ENCODE measurements at places on chromosomes 3 and 15.
A peak's percentile ranks its signal among the peaks of the same experiment; 100 is the strongest.

DNA sequence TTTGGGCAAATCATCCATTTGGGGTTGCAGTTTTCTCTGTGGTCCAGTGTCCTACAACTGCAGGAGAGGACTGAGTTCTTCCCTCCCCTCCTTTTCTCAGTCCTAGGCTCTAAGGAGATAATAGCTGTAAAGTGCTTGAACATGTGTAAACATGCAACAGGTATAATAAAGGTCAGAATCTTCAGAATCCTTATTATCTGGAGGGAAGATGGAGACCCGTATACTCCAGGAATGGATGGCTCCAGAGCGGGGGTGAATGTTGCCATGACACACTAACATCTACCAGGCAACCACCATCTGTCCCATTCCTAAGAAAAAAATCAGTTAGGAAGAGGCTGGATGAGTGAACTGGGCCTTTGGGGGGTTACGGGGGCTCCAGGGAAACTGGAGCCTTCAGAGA lies 39.7 kb upstream of the GLCE start:
- no peak for DNase-seq

DNA sequence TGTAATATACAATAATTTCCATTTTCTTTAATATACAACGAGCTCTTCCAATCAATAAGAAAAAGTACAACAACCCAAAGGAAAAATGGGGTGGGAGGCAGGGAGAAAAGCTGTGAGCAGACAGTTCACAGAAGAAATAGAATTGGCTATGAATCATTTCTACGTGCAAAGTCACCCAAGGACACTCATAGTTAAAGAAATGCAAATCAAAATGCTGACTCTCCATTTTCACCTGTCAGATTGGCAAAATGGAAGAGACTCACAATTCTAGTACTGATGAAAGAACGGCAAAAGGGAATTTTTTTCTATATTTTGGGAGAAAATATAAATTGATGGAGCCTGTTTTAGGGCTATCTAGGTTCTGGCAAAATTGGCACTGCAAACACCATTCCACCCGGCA lies 116.3 kb upstream of the MEF2A start:
- DNase-seq, result no peak

DNA sequence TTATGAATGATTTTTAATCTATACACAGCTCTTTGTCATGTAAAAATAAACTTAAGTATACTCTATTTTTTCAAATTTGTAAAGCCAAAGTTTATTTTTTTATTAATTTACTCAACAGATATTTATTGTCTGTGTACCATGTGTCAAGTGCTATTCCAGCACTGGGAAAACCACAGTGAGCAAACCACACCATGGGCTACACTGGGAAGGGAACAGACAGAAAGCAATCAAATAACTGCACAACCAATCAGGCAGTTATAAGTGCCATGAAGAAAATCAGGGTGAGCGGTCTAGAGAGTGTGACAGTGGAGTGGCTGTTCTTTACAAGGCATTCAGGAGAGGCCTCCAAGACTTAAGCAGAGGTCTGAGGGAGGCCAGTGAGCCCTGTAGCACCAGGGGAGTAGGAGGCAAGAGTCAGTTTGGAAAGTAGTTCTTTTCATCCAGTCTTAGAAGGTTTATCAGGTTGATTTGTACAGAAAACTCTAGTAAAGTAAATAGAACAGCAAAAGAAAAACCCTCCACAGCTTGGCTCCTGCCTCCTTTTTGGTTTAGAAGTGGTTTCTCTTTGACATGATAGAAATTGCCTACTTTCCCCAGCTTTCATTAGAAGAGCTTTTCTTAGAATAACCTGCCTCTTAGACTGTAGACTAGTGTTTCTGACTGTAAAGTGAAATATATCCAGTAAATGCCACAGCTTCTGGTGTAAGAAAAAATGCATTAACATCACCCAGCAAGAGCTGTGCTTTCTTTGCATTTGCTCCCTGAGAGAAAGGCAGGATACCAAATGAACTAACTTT lies 13.7 kb downstream of the EIF2AK4 start:
- DNase-seq, result no peak

GRCh38 chr3:41482134-41482533 lies 282.8 kb downstream of the CTNNB1 start:
- no peak for DNase-seq

GRCh38 chr3:4581124-4581424 lies 87.9 kb downstream of the ITPR1 start:
- no peak for DNase-seq

DNA sequence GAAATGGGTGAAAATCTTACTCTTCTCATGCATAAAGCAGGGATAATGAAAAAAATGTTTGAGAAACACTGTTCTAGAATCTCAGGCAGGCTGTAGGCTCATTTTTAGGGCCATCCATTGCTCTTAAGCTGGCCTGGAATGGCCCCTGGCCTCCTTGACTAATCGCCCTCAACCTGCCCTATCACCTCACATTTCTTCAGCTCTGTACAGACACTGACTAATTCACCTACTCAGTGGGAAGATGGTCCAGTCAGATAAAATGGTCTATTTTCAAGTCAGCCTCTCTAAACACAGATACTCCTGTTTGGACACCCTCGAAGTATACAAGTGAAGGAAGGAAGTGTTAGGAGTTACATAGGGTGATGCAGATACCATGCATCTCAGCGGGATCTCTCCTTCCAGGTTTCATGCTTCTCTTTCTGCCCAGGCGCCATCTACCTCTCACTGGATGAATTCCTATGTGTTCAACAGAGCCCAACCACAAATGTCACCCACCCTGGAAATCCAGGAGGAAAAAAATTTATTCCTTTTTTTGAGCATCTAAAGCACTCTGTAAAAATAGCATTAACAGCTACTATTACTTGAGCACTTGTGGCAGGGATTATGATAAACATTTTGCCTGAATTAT lies 12.1 kb downstream of the FMN1 start:
- DNase-seq, result no peak

DNA sequence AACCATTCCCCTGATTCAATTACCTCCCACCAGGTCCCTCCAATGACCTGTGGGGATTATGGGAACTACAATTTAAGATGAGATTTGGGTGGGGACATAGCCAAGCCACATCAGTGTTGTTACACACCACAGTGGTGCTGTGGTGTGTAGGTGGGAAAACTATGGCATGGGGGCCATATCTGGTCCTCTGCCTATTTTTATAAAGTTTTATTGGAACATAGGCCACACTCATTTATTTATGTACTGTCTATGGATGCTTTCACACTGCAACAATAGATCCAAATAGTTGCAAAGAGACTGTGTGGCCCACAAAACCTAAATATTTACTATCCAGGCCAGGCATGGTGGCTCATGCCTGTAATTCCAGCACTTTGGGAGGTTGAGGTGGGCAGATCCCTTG lies 46.4 kb downstream of the FLNB start:
- DNase-seq, result no peak

DNA sequence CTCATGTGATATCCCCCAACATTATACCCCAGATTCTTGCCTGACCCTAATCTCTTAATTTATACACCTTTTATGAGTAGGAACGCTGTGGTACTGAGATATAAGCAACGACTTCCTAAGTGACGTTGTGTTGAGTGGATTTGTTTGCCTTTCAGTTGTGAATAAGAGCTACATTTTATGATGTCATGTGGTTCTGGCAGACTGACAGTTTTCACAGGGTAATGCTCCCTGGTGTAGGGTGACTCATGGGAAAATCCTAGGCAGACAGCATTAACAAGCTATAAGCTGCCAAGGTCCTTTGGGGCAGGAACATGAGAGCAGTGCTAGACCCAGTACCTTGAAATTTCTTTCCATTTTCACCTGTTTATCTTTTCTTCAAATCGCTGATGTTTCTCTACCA lies 11.2 kb downstream of the C3orf52 start:
- no peak for DNase-seq

- DNase-seq, result peak; percentile 55
Observed at GRCh38 chr15:98647774-98648653, at the start of gene IGF1R. TSS of gene IGF1R (plus strand) at chr15:98648539. CDS start at chr15:98649582, 1,043 bp downstream.

GRCh38 chr15:36361351-36361870 lies 218.0 kb upstream of the CDIN1 start:
- no peak for DNase-seq

DNA sequence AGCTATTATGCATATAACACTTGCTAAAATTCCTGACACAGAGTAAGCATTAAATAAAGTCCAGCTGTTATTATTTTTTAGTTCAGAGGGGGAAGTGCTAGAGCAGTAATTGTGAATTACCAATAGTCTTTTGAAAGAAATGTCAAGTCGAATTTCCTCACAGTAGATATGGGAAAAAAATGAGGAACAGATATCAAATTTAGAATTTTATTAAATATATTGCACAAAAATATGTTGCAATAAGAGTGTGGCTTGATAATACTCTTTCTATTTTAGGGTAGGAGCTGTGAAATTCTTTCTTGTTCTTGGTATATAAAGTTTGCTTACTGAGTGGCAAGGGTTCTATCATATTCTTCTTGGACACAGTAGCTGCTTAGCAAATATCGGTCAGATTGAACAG lies 181.3 kb downstream of the NFKBIZ start:
- DNase-seq, result no peak

DNA sequence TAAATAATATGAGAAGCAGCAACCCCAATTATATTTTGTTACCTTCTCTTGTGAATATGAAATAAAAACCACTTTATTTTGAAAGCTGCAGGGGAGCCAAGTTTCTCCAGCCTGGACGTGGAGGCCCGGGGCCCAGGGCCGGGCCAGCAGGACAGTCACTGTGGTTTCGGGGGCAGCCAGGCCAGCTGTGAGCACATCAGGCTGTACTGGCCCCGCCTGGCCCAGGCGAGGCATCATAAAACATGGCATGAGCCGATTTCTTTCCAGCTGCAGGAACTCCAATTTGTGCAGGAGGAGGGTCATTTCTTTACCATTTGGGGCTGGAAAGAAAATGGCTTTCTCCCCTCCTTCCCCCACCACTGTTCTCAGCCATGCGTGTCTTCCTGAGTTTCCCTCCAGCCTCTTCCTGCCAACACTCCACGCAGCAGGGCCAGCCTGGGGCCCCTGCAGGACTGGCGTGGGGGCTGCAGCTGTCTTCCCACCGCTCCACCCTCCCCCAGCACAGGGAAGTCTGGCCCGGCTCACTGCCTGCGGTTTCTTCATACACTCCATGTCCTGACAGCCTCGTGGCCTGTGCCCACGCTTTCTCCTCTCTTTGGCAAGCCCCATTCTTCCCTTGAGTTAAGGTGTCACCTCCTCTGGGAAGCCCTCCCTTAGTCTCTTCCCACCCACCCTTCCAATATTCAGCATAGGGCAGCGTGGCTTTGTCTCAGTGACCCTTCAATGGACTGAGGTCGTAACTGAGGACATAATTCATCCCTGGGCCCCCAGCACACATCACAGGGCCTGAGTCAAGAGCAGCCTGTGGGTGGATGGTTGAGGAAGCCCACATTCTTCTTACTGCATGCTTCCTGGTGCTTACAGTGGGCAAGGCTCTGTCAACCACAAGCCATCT lies 135.8 kb downstream of the CHSY1 start:
- no peak for DNase-seq

GRCh38 chr3:6079011-6079410 lies 781.9 kb upstream of the GRM7 start:
- no peak for DNase-seq

DNA sequence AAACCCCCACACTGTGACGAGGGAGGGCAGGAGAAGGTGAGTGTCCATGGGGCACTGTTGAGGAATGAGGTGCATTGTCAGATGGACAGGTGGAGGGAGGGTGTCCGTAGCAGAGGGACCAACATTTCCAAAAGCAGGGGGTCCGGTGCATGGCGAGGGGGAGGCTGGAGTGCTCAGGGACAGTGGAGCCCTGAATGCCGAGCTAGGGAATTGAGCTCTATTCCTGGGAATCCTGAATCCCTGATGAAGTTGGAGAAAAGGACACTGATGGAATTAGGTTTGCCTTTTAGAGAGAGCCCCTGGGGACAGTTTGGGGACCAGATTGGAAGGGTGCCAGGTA lies 7.9 kb upstream of the ANPEP start:
- DNase-seq, result no peak

- no peak for DNase-seq
Observed at GRCh38 chr15:58331560-58331912, 100.3 kb upstream of the LIPC start.

DNA sequence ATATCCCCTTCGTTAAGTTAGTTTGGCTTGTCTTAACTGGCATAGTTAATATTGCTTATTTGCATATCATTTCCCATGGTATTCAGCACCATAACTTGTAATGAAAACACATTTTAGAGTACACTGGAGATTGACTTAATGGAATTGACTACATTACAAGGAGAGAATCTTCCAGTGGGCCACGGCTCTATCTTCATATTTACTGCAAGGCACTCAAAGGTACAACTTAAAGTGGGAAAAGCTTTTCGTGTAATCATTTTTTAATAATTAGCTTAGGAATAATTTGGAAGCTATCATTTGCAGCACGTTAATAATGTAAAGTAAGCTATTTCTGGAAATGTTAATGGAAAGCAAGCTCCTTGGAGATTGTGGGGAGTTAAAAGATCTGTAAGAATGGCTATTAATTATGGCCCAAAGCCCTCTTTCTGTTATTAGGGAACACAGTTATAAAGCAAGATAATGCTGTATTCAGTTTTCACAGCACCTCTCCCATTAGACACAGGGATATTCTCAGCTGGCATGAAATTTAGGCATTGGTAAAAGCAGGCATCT lies 551.5 kb upstream of the RGMA start:
- no peak for DNase-seq

DNA sequence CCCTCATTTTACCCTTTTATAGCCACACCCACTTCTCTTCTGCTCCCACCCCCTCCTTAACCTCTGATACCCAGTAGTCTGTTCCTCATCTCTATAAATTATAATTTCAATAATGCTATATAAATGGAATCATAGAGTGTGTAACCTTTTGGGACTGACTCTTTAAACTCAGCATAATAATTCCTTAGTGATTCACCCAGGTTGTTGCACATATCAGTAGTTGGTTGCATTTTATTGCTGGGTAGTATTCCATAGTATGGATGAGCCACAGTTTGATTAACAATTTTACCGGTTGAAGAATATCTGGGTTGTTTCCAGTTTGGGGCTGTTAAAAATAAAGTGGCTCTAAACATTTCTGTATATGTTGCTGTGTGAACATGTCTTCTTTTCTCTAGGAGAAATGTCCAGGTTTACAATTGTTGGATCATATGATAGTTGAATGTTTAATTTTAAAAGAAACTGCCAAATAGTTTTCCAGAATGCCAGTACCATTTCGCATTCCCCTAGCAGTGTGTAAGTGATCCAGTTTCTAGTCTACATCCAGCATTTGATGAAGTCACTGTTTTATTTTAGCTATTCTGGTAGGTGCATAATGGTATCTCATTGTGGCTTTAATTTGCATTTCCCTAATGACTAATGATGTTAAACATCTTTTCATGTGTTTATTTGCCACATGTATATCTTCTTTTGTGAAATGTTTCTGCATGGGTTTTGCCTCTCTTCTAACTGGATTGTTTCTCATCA lies 68.5 kb downstream of the VPS8 start:
- DNase-seq, result no peak
